SK-MEL-5 (cell line): ENCODE measurements at places on chromosomes 4 and X. TPM values are rescaled to one million over a fixed set of nuclear protein-coding genes. Genes with fewer than 3 reads are reported as not detected.

The FGF16 gene
- not detected in 2 replicates for total RNA-seq

The PKD2 gene
- total RNA-seq: 31.5 and 33.0 TPM in 2 replicates

The RRH gene
- total RNA-seq: not detected in 2 replicates

The RHOXF2B gene
- total RNA-seq: not detected in 2 replicates

The PCDH10 gene
- 0.08 and 0.29 TPM in 2 replicates for total RNA-seq

The CNKSR2 gene
- 3.0 and 3.1 TPM in 2 replicates for total RNA-seq

The SSX4B gene
- 0.42 TPM in 1 of 2 replicates, not detected in the other for total RNA-seq

The ZAR1 gene
- not detected in 2 replicates for total RNA-seq

The TRAM1L1 gene
- total RNA-seq: 1.7 and 2.8 TPM in 2 replicates

The DBET gene
- total RNA-seq: not detected in 2 replicates

- DNase-seq: no peak
Observed at GRCh38 chr4:81460191-81460701, 11.5 kb downstream of the RASGEF1B start.

DNA sequence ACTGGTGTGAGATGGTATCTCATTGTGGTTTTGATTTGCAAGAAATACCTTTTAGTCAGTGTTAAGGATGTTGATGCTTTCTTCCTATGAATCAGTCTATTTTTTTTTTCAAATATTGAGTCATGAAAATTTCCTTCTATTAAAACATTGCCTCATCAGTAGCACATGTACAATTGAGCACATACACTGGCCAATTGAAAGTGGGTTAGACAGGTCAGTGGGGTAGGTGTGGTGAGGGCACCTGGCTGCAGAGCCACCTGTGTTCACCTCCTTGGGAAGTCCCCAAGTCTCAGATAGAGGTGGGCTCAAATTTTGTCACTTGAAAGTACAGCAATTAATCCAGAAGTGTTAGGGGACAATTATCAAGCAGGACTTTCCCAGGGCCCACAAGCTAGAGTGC lies 243.7 kb downstream of the SPRY1 start:
- DNase-seq: no peak

DNA sequence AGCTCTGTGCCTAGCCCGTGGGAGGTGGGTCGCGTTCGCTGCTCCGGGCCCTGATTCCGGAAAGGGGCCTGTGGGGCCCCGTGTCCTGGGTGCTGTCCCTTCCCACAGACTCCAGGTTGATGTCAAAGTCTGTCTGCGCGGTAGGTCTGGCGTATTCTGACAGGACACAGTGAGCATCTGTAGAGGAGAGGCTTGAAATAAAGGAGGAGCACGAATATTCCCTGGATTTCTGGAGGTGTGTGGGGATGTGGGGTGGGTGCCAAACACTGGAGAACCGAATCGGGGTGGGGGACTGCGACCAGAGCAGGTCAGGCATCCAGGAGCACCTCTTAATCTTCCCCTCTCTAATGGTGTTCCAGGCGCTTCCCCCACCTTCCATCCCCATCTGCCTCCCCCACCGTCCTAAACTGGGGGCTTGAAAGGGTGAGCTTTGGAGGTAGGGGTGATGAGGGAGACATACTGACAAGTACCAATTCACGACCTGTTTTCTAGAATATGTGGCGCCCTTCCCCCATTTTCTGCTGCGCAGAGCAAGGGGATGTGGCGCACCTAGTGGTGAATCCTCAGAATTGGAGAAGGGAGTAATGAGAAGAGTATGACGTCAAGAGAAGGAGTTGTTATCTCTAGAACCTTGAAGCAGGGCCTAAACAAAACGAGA lies 877 bp downstream of the GPRASP1 start:
- DNase-seq: no peak

GRCh38 chr4:98482847-98483806 lies 175.3 kb downstream of the TSPAN5 start:
- DNase-seq: no peak

DNA sequence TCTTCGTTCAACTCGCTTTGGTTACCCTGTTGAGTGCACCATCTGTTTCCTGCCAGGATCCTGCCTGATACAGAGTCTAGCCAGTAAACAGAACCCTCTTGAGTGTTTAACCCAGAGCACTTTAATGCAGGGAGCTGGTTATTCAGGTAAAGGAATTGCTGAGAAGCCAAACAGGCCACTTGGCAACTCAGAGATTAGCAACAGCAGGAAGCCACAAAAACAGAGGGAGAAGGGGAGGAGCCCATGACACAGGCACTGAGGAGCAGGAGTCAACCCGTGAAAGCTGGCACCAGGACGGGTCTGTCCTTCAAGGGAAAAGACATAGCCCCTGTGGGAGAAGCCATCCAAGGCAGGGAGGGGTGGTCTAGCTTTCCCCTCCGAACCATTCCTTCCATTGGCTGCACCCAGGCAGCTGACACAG lies 641.4 kb downstream of the ZNF674 start:
- DNase-seq: no peak

- DNase-seq: no peak
Observed at GRCh38 chr4:183989931-183990330, 84.8 kb downstream of the STOX2 start.

DNA sequence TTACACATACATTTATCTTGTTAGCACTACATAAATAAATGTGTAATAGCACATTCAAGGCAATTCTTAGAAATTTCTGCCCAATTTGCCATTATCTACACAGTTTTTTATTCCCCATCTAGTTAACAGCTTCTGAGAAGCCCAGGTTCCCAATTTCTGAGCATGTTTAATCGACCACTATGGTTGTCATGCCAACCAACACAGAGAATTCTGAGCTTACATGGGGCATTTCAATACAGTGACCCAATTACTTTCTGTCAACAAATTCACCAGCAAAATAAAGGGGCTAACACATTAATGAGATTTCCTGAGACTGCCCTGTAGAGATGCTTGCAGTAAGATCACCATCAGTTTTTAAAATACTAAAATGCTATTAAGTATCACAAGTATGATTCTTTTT lies 22.0 kb downstream of the GPM6A start:
- no peak for DNase-seq

- DNase-seq: no peak
Observed at GRCh38 chr4:112279882-112280315, 5.8 kb downstream of the TIFA start.

DNA sequence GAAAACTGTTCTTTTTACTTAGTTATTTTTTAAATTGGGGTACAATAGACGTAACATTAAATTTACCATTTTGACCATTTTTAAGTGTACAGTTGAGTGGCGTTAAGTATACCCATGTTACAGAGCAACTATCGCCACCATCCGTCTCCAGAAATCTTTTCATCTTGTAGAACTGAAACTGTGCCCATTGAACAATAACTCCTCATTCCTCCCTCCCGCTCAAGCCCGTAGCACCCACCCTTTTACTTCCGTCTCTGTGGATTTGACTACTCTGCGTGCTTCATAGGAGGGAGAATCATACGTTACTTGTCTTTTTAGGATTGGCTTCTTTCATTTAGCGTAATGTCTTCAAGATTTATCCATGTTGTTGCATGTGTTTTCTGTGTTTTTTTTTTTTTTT lies 55.3 kb downstream of the TMEM131L start:
- DNase-seq: no peak

GRCh38 chr4:75939890-75940691 lies 722 bp downstream of the NAAA start:
- no peak for DNase-seq

GRCh38 chr4:88177983-88178625 lies 19.7 kb upstream of the ABCG2 start:
- no peak for DNase-seq

- no peak for DNase-seq
Observed at GRCh38 chr4:53981567-53981966, 82.8 kb downstream of the CHIC2 start.

DNA sequence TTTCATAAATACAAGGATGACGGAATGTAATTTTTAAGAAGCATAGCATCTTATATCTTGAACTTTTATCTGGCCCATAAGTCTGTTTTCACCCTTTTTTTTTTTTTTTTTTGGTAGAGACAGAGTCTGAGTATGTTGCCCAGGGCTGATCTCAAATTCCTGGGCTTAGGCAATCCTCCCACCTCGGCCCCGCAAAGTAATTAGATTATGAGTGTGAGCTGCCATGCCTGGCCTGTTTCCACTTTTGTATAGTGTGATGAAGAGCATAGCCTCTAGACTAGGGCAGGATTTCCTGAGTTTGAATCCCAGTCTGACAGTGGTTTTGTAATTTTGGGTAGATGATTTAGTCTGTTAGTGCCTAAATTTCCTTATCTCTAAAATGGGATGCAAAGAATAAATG lies 11.0 kb downstream of the STIM2 start:
- no peak for DNase-seq

DNA sequence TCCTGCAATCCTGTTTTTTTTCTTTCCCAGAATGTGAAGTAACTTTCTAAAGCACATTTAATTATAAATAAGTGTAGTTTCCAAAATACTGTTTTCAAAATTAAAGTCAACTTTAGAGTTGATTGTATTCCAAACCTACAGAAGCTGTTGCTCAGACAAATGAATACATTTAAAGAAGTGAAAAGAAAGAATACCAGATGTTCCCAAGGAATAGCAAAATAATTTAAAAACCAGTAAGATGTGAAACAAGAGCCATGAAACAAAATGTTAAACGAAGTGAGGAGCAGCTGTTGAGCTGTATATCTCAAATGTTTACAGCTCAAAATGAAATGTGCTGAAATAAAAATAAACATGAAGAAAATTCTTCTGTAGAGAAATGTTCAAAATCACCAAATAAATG lies 627.4 kb upstream of the NDST4 start:
- DNase-seq: no peak

DNA sequence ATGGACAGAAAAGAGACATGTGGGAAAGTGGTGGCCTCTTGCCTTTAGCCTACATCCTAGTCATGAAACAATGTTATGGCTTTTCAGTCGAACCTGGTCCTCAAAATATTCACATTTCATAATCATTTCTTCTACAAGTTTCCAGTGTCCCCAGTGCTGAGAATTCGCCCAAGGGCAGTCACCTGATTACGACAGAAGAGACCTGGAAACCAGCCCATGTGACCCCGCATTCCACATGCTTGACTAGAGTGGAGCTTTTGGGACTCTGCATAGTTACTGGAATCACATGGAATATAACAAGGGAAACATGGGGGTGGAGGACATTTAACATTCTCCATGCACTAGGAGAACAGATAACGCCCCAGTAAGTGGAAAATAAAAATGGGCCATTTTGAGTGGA lies 100.1 kb downstream of the PPARGC1A start:
- DNase-seq: peak; percentile 76

DNA sequence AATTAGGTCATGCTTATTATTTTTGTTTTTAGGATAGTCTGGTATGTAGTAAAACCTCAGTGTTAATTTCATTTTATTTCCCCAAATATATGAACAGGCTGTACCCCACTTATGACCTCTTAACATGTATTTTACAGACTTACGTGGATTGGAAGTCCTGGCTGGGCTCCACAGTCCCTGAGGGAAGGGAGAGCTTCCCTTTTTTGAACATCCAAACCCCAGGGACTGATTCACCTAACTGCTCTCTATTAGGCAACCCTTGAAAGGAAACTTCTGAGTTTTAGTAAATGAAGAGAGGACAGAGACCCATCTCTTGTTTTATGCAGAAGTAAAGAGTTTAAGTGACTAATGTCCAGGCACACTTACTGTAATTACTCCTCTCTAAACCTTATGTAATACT lies 233.1 kb upstream of the SPRY1 start:
- no peak for DNase-seq

DNA sequence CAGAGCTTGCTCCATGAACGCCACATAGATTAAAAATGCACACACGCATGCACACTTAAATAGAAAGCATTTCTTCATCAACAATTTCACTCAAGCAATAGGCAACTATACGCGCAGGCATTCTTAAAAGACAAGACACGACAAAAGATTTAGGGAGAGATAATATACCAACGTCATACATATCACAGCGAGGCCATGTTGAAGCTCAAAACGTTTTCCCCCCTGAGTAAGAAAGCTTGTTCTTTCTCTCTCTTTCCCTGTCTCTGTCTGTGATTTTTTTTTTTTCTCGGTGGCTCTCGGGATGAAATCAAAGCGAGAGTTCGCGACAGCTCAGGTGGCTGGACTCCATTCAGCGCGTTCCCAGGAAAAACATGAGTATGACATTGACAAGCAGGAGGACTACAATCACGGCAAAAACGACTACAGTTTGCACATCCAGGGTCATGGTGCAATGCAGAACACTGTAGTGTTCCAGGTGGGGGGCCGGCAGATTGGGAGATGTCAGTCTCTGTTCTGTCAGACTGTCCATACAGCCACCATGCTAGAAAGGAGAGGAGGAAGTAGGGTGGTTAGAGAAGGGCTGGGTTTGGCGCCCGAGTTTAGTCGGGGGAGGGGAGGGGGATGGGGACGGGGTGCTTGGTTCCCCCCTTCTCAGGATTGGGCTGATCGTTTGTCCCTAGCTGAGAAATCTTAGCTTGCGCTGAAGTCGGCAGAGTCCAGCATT lies 30.7 kb downstream of the ARHGEF9 start:
- peak; percentile 1 for DNase-seq

DNA sequence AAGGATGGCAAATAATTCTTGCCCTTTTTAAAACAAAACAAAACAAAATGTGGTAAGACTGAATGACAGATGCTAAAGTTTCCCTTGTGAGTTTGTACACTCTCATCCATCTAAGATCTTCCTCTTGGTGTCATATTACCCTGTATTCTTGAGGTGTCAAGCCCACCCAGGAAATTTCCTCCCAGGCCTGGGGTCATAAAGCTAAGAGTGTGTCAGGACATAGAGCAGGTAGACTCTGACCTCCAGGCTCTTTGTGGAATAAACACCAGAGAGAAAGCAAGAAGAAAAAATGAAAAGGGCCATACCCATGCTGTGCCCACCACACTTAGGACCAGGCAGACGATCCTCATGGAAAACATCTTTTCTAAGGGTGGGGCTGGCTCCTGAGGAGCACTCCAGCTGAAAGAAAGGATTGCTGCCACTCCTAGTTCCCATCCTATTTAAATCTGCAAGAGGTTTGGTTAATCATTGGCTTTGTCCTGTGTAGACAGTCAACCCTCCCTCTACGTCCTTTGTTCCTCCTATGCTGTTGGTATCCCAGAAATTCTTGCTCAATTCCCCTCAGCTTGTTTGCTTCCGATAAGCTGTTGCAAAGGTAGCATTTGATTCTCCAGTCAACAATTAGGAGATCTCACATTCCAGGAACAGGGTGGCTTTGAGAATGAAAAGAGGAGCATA lies at the start of gene FGA:
Gene FGA, minus strand, starts transcription at position 414 of the 678 bp plus-strand sequence. Its CDS starts 55 bp downstream, at position 359.
- no peak for DNase-seq
